Activated CD4-positive, alpha-beta T cell treated with anti-CD3 and anti-CD28 coated beads, Interleukin-2, Interleukin-4, amounts not matched to agents 100 ng/mL and 50 ng/mL, durations not matched to agents 16 hours and 8 hours (primary cell): ENCODE measurements at places on chromosomes 1 and 21.

GRCh38 chr21:18499761-18500376 lies 96.3 kb upstream of the TMPRSS15 start:
- DNase-seq, result peak; percentile 28

GRCh38 chr1:100187912-100188311 lies 9.9 kb upstream of the LRRC39 start:
- no peak for DNase-seq

GRCh38 chr1:63099188-63099587 lies 223.2 kb upstream of the FOXD3 start:
- DNase-seq, result no peak

DNA sequence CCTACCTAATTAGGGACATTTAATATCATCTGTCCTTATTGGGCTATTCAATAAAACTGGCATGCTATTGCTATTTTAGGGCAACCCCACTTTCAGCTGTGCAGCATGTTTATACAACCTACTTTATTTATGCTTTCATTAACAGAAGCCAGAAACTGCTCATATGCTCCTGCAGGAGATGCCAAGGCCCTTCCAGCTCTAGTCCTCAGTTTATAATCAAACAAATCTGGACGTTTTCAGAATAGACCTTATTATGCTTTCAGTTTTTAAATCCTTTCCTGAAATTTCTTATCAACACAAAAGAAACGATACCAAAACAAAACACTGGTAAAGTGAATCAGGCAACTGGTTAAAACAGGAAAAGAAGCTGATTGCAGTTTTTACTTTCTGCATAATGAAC lies 53.2 kb downstream of the PTGS2 start:
- no peak for DNase-seq

GRCh38 chr1:47662068-47662467 lies 224.2 kb downstream of the FOXD2 start:
- no peak for DNase-seq

- no peak for DNase-seq
Observed at GRCh38 chr1:44113095-44113609, 5.5 kb upstream of the KLF17 start.

DNA sequence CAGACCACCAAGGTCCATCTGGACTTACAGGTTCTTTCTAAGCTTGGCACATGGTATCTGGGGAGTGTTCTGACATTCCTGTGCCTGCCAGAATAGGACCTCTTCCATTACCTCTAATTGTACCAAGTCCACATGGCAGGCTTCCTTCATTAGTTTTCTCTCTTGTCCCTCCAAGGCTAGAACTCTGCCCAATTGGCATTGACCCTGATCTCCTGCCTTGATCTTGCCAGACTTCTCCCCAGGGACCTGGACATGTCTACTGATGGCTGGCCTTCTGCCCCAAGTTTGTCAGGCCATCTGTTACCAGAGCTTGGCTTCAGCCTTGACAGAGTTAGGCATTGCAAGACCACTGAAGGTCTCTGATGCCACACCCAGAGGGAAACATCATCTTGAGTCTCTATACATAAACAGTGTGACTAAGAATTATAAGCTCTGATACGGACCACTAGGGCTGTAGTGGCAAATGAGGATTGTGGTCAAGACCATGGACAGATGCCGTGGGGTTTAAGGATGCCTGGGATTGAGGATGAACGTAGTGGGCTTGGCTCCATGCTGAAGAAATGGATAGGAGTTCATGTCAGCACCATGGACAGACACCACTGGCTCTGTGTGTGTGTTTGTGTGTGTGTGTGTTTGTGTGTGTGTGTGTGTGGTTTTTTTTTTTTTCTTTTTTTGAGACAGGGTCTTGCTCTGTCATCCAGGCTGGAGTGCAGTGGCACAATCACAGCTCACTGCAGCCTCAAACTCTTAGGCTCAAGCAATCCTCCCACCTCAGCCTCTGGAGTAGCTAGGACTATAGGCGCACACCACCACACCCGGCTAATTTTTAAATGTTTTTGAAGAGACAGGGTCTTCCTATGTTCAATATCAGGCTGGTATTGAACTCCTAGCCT lies 19.5 kb upstream of the PSMB2 start:
- DNase-seq, result no peak

GRCh38 chr1:3899754-3900149 lies 320 bp downstream of the C1orf174 start:
- no peak for DNase-seq

DNA sequence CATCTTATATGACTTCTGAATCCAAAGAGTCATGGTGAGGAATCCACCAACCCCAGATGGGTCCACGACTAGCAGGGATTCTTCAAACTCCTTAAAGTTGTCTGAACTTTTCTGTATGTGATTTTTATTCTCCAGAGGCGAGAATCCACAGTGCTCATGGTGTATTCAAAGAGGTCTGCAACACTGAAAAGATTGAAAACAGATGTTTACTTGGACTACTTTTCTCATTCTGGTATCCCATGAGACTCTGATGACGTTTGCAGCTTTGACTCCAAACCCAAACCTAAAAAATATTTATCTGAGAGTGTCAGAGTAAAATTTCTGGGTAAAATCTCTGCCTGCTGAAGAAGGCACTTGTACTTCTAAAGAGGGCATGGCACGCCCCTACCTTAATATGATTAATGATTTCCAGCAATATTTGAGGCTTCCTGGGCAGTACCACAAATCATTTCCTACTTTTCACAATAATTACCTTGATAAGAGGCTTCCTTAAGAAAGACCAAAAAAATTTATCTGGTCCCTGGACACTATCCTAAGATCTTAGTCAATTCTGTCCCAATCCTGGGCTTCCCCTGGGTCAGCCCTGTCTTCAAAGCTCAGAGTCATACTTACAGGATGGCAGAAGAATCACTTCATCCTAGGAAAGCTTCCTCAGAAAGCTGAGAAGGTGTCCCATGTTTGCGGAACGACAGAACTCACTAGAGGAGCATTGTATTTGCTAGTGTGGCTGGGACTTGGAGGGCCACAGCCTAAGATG lies 76.5 kb upstream of the MAP10 start:
- DNase-seq, result no peak

DNA sequence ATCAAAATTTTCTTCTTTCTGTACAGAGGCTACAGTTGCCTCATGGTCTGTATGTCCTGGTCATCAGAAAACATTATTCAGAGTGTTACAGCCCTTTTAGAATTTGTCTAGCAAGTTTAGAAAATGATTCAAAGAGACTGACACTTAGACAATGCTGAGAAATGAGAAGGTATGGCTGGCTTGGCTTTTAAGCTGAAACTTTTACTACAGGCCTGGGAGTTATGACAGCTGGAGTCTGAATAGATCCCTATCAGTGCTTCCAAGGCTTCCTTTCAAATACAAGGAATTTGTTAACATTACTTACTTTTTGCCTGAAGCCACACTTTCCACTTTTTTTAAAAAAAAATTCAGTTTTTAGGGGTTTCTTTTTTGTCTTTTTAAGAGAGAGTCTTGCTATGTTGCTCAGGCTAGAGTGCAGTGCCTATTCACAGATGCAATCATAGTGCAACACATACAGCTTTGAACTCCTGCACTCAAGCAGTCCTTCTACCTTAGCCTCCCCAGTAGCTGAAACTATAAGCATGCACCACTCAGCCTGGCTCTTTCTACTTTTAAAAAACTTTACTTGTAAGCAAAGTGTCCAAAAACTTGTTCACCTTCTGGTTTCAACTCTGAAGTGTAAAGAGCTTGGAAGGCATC lies 10.5 kb upstream of the COP1 start:
- no peak for DNase-seq

DNA sequence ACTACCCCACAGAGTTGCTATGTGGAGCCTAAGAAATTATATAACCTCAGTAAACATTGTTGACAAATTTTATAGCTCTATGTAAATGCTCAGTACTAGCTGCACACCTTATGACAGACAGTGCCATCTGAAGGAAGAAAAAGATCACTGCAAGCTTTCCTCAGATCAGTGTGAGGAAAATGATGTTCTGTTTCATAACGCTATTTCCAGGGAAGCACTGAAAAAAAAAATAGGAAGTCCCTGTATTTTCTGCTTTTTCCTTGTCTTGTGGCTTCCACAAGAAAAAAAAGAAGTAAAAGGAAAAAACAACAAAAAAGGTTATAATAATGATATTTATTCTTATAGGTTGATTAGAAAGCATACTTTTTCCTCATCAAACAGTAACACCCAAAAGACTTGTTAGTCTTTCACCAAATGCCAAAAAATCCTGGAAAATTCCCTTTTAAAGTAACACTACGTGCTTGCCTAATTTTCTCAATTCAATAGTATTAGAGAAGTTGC lies 23.2 kb downstream of the LYST start:
- no peak for DNase-seq

DNA sequence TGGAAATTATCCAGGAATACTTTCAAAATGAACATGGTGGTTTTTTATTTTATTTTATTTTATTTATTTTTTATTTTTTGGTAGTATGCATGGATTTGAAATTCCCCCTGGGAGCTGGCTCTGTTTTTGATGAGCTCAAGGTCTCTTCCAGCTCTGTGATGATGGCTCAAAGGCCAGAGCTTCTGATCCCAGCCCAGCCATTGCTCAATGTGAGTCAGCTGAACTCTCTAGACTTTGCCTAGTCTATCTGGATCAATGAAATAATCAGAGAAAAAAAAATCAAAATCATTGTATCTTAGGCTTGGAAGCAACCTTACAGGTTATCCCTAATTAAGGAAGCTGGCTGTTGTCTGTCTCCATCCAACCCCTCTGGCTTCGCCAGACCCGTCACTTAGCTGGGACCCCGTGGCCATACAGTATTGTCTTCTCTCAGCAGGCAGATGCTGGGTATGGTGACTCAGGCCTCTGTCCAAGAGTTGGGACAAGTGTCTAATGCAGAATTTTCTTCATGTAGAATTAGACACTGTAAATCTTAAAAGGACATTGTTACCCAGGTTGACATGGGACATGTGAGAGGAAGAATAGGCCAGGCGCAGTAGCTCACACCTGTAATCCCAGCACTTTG lies 90.2 kb upstream of the LPGAT1 start:
- no peak for DNase-seq

DNA sequence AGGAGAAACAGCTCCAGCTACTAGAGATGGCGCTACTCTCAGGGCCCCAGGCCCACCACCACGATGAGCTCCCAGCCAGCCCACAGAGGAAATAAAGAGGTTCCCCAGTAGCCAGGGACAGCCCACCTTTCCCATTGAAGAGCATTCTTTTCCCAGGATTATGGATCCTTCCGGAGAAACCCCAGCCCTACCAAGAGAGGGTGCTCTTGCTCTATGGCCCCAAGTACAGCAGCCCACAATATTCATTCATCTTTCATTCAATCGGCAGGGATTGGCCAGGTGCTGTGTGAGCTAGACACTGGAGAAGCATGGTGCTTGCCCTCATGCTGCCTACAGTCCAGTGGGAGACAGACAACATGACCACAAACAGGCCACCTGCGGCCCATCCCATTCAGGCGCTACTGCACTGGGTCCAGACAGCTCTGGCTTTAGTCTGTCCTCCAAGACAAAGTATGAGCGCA lies 29.9 kb downstream of the PMVK start:
- DNase-seq, result no peak

DNA sequence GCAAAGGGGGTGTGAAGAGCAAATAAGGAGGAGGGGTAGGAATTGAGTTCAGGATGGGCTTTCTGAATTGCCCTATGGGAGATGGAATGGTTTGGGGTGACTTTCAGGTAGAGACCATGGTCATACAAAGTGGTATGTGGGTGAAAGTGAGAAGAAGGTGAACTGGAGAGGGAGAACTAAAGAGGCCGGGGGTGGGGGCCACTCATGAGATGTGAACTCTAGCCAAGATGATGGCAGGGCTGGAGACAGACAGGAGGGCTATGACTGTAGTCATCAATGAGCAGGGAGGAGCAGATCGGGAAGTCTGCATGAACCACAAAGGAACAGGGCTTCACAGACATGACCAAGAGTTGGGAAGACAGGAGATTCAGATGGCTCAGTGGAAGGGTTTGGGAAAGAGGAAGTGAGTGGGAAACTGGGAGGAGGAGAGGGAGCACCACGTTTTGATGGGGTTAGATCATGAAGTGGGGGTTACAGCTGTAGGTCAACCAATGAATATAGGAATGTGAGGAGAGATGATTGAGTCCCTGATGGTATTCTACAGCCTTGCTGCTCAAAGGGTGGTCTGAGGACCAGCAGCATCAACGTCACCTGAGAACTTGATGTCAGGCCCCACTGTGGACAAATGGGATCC lies 20.7 kb upstream of the LRRC8D start:
- no peak for DNase-seq

DNA sequence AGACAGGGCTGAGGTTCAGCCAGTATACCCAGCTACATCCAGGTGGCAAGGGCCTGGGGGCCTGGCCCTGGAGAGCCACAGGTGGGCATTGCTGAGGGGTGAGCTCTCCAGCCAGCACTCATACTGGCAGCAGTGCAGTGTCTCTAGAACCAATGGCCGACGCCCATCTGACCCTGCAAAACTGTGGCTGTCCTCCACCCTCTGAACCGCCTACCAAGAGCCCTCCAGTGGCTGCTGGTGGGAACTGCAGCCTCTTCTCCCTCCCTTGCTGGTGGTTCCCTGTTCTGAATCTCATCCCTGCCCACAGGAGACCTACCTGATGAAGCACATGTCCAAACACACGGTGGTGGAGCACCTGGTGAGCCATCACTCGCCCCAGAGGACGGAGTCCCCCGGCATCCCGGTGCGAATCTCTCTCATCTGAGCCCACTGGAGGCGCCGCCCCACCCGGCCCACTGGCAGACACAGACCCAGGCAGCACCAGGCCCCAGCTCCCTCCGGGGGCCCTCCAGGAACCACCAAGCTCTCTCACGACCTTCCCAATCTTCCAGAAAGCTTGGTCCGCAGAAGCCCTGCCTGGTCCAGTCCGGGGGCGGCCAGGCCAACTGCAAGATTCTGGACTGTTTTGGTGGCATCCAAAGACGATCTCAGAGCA lies 22.1 kb downstream of the A3GALT2 start:
- peak; percentile 69 for DNase-seq

DNA sequence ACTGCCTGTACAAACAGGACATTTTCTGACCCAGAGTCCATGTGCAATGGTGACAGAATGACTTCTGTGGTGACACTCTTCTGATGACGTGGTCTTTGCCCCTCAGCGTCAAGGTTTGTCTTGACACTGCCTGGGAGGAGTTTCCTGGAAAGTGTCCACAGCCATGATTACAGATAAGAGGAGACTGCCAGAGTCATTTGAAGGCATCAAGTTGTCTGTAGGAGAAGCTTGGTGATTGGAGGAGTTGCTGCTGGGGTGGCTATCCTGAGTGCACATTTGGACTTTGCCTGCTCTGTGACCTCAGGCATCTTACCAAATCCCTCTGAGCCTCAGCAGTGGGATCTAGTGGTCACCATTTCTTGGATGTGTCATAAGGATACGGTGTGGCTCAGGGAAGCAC lies 17.7 kb downstream of the TCHHL1 start:
- DNase-seq, result no peak

DNA sequence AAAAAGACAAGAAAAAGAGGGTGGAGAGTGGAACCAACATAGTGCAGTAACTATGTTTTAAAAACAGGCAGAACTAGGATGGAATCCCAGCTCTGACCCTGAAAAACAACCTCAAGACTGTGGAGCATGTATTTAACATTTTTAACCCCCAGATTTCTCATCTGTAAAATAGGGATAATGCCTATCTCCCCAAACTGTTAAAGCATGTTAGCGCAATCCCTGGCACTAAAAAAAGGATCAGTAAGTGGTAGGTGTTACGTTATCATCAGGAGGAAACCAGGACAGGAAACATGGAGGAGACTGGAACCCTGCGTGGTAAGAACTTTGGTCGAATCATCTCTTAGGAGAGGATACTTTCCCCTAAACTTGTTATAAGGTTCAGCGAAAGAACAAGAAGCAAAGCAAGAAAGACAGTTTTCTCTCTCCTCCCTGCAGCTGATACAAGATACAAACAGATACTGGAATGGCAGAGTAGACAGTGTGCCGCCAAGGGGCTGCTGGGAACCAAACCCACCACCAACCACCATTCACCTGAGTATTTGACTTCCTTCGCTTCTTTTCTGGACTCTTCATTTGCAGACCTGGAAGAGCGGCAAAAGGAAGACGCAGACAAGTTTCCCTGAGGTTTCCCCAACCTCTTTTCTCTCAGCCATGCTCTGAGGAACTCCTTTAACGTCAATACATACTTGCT lies 991 bp downstream of the PYGO2 start:
- DNase-seq, result no peak
